ENCODE measurements at places on chromosomes 13 and 19.

- DNase-seq, result no peak
Measured at GRCh38 chr19:38185562-38185961, 38.5 kb downstream of the DPF1 start.

GRCh38 chr13:74243637-74244526 lies 109.7 kb upstream of the KLF12 start:
- DNase-seq, result no peak

- no peak for DNase-seq
Measured at GRCh38 chr19:18216789-18217188, 9.4 kb downstream of the PDE4C start.

DNA sequence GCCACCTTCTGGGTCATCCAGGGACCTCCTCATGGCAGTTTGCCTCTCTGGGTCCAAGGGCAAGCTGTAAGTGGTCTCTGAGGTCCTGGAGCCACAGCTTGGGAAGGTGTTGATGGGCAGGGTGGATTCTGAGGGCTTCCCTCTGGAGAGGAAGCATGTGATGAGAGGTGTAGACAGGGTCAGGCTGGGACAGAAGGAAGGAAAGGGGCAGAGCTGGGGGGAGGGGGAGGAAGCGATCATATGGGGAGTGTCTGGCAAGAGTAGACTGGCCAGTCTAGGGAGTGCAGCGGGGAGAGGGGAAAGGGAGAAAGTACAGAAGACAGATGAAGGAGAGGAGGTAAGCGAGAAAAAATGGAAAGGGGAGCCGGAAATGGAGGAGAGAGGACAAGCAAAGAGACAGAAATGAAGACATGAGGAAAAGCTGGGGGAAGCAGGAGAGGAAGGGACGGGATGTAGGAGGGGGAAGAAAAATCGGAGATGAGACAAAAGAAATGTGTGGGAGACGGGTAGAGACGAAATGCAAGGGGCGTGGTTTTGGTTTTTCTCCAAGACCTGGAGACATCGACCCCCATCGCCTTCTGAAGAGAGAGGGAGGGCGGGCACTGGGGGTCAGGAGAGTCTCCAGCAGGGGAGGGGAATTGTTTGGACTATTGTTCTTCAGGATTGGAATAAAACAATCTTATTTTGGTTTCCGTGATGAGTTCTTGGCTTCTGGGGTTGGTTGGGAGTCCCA lies 26.6 kb downstream of the ZSWIM9 start:
- DNase-seq, result no peak

GRCh38 chr19:742540-743075 lies 8.3 kb upstream of the MISP start:
- DNase-seq, result no peak

DNA sequence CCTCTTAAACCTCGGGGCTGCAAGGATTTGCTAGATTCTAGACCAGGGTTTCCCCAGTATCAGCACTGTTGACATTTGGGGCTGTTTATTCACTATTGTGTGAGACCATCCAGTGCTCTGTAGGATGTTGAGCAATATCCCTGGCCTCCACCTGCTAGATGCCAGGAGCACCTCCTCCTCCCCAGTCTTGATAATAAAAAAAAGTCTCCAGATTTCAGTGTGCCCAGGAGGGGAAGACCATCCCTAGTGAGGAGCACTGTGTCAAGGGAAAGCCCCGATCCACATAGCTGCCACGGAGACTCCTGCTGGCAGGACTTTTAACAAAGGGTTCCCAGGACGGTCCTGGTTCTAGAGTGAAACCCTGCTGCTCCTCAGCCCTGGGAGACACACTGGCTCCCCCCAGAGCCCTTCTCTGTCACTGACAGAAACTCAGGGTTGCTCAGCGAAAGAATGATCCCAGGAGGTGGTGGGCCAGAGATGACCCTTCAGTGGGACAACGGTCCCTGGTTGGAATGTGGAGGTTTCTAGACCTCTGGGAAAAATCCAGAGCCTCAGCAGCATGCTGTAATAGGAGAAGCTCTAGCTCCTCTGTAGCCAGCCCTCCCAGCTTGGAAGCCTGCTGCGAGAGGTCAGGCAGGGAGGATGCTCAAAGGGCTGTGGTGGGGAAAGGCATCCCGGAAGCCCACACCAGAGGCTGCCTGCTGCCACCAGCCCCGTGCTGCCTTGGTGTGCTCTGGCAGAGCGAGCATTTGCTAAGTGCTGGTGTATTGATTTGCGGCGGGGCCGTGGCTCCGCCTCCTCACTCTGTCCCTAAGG lies 20.3 kb downstream of the LYL1 start:
- DNase-seq, result no peak

All from activated naive CD8-positive, alpha-beta T cell treated with anti-CD3 and anti-CD28 coated beads, Interleukin-2, amount 50 U/mL, for 16 hours (primary cell).